ENCODE measurements at places on chromosomes 2 and 18.
A peak's percentile ranks its signal among the peaks of the same experiment; 100 is the strongest.

GRCh38 chr2:120432293-120432975 lies 86.5 kb downstream of the INHBB start:
- no peak for DNase-seq

DNA sequence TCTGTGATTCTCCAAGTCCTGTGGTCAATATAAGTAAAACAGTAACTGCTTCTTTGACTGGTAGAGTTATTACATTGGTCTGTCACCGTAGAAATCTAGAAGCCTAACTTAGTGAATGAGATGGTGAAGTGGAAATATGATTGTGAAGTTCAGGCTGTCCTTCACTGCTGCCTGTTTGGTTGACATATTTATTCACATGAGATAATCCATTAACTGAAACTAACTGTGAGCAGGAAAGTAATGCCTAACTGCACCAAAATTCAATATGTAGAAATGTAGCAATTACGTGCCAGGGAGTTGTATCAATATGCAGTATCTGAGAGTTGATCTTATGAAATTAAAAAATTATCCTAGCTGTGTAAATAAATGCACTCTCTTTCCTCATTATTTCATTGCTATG lies 147.7 kb upstream of the APCDD1 start:
- no peak for DNase-seq

GRCh38 chr18:22378672-22379282 lies 38.9 kb downstream of the CTAGE1 start:
- peak; percentile 3 for DNase-seq

DNA sequence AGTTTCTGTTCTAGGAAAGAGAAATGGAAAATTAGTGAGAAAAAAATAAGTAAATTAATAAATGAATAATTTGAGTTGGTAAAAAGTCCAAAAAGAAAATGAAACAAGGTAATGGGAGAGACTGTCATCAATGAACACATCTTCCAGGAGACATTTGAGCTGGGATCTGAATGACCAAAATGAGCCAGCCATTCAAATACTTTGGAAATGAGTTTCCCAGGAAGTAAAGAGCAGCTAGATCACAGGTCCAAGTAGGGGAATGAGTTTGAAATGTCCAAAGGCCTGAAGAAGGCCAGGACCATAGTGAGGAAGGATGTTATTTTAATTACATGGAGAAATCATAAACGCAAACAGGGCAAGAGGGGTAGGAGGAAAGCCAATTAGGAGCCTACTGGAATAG lies 6.6 kb upstream of the DNAH7 start:
- no peak for DNase-seq

GRCh38 chr2:146229508-146230155 lies 1615.2 kb upstream of the ACVR2A start:
- DNase-seq, result no peak

DNA sequence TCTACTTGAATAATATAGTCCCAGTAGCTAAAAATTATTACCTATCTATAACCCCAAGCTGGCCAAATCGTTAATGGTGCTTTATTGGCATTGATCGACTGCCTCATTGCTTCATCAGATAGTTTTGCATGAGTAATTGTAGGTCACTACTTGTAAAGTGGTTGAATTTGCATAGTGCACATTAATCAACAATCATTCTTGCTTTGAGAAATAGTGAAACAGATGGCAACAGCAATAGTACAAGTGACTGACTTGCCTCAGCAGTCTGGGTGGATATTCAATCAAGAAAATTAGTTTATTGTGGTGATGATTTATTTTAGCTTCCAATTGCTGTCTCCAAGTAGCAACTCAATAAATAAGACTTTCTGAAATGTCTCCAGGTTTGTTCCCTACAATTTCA lies 117.8 kb upstream of the NRXN1 start:
- DNase-seq, result no peak

GRCh38 chr2:23268467-23269263 lies 116.3 kb upstream of the KLHL29 start:
- no peak for DNase-seq

GRCh38 chr2:78237704-78238103 lies 715.5 kb upstream of the LRRTM4 start:
- DNase-seq, result no peak

DNA sequence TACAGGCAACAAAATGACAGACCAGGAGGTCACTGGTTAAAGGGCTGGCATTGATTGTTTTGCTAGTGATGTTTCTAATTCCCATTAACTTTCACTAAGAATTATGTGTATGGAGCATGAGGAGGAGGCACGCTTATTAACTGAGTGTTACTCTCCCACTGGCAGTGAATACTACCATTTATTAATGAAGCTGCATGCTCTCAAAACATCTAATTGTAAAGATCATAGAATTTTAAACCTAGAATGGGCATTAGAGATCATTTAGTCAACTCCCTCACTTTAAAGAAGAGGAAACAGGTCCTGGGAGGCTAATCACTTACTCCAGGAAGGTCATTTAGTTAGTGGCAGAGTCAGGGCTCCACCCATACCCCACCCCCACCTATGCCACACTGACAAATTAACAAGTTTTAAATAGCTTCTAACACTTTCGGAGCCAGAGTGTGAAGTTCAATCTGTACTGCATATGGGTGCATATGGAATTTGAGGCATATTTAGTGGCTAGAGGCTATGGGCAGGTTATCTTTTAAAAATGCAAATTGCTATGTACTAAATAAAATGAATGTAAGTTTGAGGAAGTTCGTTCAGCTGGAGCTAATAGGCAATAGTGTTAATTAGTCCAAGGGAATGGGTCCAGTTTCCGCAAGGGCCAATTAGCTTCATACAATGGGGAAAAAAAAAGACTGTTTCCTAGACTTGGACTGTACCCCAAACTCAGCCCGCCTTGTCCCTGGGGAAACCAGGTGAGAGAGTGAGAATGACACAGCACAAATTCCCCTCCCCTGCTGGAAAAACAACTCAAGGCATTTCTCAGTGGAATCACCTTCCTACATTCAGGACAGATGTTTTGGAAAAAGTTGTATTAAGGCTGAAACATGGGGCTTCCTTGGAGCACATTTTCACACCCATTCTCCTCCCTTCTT lies 178.8 kb downstream of the ICOS start:
- DNase-seq, result no peak

- DNase-seq, result no peak
Observed at GRCh38 chr2:72128843-72129227, 18.8 kb downstream of the CYP26B1 start.

GRCh38 chr2:43444989-43445645 lies 150.7 kb downstream of the THADA start:
- no peak for DNase-seq

- DNase-seq, result no peak
Observed at GRCh38 chr2:54966837-54967236, 83.4 kb downstream of the RTN4 start.
